Nephron progenitor cell (in vitro differentiated cells): ENCODE measurements at places on chromosomes 4 and X.

DNA sequence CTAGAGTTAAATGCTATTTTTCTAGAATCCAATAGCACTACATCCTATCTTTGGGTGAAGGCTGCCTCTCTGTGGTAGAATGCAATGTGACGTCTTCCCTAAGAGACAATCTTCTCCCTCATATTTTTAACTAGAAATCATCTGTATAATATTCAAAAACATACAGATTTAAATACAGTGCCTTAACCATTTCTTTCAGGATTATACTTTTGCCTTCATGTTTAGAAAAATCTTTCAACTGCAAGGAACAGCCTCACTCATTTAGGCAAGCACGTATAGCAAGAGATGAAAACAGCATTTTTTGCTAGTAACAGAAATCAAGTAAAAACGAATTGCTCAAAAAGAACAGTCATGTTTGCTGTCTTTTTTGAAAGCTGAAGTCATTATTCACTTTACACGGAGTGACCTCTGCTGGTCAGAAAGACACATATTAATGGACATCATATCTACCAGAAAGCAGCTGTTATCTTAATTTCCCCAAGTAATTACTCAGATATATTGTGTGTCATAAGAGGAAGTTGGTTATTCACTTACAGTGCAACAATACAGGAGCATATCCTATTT is 422.3 kb downstream of the STPG2 start:
- DNase-seq: no peak

DNA sequence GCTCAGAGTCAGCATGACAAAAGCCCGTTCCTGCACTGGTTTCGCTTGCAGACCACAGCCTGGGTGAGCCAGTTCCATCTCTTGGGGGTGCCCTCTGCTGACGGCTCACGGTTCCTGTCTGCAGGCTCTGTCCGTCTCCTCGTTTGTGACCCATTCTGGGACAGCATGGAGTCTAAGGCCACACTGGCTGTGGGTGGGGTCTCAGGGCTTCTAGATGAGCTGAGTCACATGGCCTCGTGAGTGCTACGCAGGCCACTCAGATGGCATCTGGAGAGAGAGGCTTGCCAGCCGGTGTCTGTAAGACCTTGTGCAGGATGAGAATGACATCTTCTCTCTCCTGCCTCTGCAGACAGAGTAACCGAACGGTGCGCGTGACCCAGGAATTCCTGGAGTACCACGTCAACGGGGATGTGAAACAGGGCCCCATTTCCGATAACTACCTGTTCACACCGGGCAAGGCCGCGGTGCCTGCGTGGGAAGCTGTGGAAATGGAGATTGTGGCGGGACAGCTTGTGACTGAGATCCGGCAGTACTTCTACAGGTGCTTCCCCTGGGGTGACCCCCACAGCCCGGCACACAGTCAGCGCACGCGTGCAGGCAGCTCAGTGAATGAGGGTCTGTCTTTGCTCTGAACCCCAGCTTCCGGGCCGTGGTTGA is 31.6 kb upstream of the MRFAP1 start:
- peak; percentile 25 for DNase-seq

DNA sequence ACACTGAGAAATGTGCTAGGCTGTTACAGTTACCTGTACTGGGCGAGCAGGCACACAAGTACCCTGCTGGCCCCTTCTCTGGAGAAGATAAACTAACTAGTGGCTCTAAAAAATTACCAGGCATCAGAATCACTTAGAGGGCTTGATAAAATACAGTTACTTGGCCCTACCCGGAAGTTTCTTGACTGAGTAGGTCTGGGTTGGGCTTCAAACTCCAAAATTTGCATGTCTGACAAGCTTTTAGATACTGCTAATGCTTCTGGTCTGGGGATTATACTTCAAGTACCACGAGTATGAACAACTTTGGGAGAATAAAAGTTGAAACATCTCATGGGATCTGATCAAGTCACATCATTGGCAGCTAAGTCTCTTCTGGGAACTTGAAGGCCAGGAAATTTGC is 30.8 kb downstream of the CEP135 start:
- no peak for DNase-seq

- DNase-seq: no peak
Observed at GRCh38 chrX:67619253-67619652, 75.4 kb downstream of the AR start.

- DNase-seq: no peak
Observed at GRCh38 chrX:68343551-68343950, 89.7 kb downstream of the OPHN1 start.

GRCh38 chr4:15396157-15396800 is 31.6 kb upstream of the C1QTNF7 start:
- DNase-seq: peak; percentile 50

DNA sequence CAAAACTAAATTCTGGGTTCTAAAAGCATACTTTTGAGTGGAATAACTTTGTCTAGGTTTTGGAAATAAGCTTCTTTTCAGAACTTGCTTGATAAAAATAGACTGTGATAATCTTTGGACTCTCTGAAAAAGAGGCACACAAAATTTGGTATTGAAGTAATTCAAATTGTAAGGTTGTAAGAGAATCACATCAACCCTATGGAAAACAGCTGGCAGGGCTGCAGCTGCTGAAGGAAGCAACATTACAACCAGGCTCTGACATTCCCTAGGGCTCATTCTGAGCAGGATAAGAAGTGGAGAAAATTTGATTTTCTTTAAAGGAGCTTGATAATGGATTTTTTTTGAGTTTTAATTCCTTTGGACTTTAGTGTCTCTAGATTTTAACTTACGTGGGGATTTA is 147.6 kb downstream of the FSTL5 start:
- DNase-seq: no peak

- DNase-seq: no peak
Observed at GRCh38 chr4:185395238-185395955, at the start of gene LRP2BP. TSS of gene LRP2BP (minus strand) at chr4:185395924. CDS start at chr4:185378186, 17,738 bp downstream.

DNA sequence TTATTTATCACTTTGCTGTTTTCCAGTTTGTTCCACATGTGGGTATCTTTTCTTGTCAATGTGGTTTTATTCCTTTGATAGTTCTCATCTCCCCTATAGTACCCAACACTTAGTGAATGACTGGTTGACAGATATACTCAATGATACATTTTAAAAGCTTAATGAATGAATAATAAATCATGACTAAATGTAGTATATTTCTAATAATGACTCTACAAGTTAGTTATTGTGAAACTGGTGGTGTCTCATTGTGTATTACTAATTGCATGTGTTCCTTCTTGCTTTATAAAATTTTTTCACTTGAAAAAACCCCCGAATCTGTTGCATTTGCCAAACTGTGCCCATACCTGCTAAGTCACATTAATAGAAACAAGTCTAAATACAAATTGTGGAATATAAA is 95.4 kb downstream of the MBNL3 start:
- DNase-seq: no peak

DNA sequence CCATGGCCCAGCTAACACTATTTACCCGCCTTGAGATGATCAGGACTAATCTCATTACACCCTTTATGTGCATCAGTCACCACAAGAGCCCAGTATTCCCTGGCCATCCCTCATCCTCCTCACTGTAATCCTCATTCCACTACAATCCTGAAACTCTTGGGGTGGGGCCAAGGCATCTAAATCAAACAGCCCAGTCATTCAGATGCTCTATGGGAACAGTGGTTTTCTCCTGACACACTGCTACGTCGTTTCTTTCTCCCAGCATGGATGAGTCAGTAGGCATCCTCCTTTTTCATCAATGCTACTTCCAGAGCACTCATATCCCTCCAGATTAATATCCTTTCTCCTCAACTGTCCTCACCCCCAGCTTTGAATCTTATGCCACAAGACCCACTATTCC is 5.6 kb downstream of the SDAD1 start:
- DNase-seq: no peak

GRCh38 chr4:70586841-70587240 is 5.2 kb upstream of the AMBN start:
- DNase-seq: no peak

DNA sequence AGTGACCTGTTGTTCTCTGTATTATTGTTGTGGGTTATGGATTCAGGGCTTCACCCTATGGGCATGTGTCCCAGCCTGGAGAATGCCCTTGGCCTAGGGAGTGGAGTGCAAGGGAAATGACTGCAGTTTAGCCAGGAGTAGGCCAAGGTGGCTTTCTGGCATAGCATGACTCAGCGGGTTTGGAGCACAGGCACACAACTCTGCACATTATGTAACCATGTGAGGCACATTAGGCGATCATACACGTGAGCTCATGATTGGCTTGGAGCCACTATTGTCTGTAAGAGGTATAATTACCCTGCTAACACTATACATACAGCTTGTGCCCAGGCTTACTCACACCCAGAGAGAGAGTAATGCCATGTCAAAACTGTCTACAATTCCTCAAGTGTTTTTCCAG is 35.1 kb upstream of the TACR3 start:
- no peak for DNase-seq

DNA sequence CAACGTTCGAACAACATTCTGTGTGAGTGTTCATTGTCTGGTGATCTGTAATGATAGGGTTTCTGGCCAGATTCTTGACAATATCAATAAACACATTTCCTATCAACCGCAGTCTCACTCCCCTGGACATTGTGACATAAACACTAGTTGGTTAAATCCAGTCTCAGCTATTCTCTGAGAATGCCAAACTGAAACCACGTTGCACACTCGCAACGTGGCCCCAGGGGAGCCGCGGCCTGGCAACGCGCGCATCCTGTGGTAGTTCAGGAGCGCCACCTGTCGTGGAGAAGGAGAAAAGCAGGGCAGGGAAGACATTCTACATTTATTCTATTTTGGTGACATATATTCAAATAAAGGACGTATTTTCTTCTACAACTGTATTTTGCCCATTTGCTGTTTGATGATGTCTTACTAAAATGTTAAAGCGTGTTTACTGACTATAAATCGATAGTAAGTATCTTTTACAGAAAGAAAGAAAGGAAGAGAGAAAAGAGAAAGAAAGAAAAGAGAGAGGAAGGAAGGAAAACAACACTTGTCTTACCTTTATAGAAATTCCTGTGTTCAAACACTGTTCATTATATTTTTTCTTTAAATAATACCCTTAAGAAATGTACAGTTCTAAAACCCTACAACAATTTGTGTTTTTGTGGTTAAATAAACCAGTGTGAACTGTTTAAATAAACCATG is 738.3 kb upstream of the FRG1 start:
- peak; percentile 72 for DNase-seq

DNA sequence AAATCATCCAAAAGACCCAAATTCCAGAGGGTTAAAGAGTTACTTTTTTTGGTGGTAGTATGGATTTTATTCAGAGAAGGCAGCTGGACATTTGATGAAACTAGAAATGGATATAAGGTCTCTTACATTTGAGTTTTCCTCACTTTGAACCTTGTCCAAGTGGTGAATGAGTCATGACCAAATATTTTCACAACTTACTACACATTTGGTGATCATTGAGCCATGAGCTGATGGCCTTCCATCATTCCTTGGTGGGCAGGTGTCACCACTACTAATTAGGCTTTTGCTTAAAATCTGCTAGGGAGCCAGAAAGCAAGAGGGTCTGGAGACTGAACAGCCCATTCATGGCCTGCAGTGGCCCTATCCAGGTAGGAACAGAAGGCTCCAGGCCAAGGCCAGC is 620.2 kb upstream of the INTU start:
- DNase-seq: no peak

DNA sequence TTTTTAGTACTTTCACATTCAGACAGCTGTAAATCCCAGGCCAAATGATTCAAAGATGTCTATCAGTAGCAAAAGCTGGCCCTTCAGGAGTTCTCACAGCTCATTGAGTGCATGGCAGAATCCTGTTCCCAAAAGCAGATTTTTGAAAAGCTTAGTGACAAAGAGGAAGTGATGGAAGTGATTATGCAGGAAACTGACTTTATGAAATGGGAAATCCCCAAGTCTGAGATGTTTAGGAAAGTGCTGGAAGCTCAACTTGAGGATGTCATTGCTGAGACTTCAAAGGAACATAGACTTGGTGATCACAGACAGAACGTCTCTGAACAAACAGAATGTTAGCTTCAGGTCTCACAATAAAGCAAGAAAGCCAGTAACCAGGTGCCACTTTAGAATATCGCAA is 51.0 kb upstream of the CFAP47 start:
- DNase-seq: no peak

- no peak for DNase-seq
Observed at GRCh38 chr4:104901438-104901837, 245.2 kb upstream of the TET2 start.

DNA sequence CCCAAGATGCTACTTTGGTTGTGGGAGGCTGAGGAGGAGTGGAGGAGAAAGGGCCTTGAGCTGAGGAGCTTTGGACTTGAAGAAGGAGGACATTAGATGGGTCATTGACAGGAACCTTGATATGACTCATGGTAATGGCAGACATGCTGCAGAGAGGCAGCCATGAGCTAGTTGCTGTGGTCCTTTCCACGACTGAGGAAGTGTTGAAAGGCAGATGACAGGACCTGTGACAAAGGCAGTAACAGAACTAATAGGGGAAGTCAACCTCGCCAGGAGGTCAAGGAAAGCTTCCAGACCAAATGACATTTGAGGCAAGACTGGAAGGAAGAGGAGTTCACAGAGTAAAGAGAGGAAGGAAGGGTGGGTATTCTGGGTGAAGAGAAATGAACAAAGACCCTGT is 7.6 kb upstream of the XPNPEP2 start:
- no peak for DNase-seq

GRCh38 chr4:152486429-152487389 is 49.2 kb downstream of the FBXW7 start:
- DNase-seq: no peak

DNA sequence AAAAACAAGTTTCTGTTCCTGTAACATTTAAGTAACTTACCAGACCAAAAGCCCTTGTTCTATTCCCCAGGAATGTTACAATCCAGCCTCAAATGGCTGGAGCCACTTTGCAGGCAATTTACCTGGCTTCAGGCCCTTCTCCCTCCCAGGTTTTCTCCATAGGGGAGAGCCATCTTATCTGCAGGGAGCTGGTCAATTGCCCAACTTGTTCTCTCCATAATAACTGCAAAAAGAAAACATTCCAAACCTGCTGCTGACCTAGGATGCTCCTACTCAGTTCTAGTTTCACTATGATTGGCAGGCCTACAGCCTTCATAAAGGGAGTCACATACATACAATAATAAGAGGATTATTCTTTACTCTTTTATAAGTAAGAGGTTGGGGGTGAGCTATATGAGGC is 670.7 kb downstream of the PCDH7 start:
- no peak for DNase-seq

- DNase-seq: no peak
Observed at GRCh38 chr4:42159271-42160001, 7.0 kb upstream of the BEND4 start.

DNA sequence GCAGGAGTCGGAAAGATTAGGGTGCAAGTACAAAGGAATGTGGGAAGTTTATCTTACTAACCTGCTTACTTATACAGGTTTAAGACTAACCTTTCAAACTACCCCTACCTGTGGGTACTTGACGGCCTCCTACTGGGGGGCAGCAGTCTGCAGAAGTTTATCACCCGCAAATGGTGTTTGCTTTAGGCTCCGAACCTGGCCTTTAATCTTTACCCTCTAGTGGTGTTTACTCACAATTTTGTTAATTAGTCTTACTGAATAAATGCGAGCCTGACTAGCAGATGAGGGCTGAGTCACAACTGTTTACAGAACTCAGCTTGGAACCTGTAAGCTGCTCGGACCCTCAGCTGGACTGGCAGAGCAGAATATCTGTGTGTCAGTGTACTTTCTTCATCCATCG is 204.2 kb upstream of the GPRIN3 start:
- no peak for DNase-seq
